NCI-H774 (cell line): ENCODE measurements at places on chromosomes 3 and 15.

DNA sequence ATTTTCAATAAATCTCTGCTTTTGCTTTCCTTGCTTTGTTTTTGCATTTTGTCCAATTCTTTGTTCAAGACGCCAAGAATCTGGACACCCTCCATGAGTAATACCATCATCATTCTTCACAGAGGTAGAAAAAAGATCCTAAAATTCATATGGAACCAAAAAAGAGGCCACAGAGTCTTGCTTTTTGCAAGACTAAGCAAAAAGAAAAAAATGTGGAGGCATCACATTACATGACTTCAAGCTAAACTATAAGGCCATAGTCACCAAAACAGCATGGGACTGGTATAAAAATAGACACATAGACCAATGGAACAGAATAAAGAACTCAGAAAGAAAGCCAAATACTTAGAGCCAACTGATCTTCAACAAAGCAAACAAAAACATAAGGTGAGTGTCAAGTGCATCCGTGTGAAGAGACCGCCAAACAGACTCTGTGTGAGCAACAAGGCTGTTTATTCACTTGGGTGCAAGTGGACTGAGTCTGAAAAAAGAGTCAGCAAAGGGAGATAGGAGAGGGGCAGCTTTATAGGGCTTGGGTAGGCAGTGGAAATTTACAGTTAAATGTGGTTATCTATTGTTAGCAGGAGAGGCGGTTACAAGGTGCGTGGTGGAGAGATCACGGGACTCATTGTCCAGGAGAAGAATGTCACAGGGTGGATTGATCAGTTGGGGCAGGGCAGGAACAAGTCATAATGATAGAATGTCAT is 10.9 kb downstream of the STRIT1 start:
- DNase-seq: no peak

DNA sequence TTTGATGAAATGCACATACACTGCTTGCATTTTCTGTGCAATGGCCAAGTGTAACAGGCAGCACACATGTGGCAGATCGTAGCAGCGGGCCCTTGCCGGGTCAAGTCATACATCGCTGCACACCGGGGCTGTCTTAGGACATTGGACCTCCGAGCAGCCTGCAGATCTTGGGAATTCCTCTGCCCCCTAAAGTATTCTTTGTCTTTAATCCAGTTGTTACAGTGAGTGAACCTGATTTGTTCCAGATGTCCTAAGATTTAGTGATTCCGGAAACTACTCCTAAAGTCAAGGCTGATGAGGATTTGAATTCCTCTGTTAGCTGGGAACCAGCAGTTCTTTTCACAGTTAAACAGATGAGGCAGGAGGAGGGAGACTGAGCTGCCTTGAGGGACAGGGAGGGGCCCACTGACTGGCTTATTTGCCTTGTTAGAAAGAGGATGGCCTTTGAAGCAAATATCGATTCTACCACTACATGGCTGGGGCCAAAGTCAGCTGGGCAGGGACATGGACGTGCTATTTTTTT is 190.7 kb upstream of the CTDSPL start:
- no peak for DNase-seq

DNA sequence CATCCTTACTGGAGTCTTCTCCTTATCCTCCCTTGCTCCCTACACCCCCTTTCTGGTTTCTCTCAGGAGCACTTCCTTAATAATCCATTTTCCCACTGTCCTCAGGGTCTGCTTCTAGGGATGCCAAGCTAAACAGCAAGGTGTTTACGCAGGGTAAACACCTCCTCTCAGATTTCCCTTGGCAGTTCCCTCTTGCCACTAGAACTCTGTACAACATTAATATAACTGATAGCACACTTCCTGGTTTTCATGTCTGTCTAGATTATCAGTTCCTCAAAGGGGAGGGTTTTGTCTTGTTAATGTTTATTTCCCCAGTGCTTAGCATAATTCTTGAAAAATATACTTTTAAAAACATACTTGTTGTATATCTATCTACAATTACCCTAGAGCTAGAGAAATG is 118.0 kb upstream of the SLC24A5 start:
- DNase-seq: no peak

GRCh38 chr15:70703096-70703878 is 60.1 kb downstream of the UACA start:
- no peak for DNase-seq

DNA sequence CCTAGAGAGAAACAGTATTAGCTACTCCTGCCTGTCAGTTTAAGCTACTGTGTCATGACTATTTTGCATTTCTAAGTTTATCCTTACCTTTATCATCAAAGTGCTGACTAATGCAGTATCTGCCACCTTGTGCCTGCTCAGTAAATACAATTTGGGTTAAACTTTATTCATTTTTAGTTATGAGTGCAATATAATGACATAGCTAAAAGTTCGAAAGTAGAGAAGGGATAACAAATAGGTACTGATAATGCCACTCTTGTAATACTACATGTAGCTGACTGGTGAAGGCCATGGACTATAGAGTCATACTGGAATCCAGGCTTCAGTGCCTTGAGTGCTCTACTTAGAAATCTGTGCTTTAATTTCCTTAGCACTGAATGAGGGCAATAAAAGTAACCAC is 480.8 kb upstream of the TPRG1 start:
- no peak for DNase-seq

DNA sequence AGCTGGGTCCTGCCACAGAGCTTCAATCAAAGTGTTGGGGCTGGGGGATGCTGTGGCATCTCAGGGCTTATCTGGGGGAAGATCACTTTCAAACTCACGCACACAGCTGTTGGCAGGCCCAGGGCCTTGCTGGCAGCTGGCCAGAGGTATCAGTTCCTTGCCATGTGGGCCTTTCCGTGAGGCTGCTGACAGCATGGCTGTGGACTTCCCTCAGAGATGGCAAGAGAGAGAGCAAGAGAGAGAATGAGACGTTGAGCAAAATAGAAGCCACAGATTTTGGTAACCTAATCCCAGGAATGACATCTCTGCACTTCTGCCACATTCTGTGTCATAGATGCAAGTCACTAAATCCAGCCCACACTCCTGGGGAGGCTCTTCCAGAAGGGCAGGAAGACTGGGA is 91.0 kb downstream of the TPRG1 start:
- no peak for DNase-seq
